ENCODE measurements at places on chromosomes 2 and 18.

GRCh38 chr2:11043245-11043644 lies 112.0 kb upstream of the SLC66A3 start:
- DNase-seq: no peak

- no peak for DNase-seq
Observed at GRCh38 chr2:240788482-240788881, 31.5 kb downstream of the KIF1A start.

GRCh38 chr2:62176801-62177200 lies 19.1 kb upstream of the B3GNT2 start:
- no peak for DNase-seq

DNA sequence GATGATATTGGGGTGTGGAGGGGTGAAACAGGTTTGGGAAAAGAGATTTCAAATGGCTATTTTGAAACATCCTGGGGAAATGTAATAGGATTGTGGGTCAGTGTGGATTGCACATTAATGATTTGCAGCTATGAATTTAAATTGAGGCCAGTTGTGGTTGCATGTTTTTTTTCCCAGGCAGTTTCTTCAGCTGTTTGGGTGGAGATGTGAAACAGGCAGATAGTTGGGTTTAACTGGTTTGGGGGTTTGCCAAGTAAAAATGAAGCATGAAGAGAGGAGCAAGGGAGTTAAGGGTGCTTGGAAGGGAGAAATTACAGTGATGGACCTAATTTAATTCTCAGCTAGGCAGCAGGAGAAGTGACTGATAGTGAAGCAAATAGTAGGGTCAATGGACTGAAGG lies 16.8 kb downstream of the GPD2 start:
- peak; percentile 74 for DNase-seq

- no peak for DNase-seq
Observed at GRCh38 chr2:68775272-68775842, 40.7 kb downstream of the ARHGAP25 start.

DNA sequence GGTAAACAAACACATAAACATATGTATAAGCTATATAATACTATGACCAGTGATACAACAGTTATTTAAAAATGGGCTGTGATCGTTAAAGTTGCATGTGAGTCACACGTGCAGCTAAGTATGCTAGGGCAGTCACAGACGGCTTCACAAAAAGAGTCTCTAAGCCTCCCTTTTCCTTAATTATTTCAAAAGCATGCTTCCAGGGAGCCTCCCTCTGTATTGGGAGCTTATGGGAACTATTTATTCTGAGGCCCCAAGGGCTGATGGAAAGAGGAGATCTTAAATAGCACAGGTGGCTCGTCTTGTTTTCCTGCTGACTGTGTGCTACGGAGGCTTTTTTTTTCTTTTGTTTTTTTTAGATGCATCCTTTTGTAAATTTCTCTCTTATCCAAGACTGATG lies 94.3 kb downstream of the ADCYAP1 start:
- no peak for DNase-seq

DNA sequence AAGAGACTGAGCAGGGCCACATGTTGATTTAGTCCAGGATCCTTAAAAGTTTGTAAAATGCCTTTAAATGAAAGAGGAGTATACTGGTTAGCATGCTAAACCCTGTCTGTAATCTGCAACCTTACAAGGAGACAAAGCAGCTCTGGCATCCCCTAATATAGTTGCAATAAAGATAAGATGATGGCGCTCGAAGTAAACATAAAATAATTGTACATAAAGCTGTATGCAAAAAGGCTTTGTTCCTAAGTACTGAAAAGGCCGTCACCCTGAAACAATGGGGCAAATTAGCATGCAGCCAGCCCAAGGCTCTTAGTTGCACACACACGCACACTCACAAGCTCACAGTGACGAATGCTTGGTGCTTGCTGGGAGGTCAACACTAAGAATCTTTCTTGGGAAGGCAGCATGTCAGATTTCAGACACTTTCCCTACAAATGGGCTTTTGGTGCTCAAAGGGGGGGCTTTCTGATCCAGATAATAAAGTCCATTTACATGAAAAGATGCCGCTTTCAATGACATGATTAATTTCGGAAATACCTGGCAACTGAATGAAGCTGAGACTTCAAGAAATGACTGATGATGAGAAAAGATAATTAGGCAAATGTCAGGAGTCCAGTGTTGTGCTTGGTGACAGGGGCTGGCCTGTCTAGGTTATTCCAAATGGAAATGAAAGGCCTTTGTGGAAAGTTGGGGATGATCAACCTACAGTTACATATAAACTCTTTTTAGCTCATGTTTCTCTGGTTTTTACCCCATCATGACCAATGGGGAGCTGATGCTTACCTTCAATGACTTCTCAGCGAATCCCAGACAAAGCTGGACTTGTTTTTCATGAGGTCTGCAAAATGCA lies 370.3 kb downstream of the MEIS1 start:
- DNase-seq: no peak

GRCh38 chr2:69847068-69847828 lies 17.8 kb downstream of the GMCL1 start:
- no peak for DNase-seq

DNA sequence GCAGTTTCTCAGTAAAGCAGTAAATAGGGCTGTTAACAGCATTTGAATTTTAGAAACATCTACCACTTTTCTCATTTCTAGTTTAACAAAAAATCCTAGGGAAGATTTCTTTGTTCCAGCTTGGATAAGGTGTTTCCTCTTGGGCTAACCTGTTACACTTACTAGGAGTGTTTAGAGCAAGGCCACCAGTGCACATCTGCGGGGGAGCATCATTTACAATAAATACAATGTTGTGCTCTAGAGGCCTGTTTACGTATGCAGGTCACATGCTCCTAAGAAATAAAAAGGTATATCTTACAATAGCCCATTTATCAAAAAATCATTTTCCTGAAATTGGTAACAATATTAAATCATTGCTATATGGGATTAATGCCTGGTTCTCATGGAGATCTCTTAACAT lies 8.1 kb downstream of the ZNF638 start:
- no peak for DNase-seq

GRCh38 chr2:71926089-71926447 lies 221.6 kb downstream of the CYP26B1 start:
- no peak for DNase-seq

DNA sequence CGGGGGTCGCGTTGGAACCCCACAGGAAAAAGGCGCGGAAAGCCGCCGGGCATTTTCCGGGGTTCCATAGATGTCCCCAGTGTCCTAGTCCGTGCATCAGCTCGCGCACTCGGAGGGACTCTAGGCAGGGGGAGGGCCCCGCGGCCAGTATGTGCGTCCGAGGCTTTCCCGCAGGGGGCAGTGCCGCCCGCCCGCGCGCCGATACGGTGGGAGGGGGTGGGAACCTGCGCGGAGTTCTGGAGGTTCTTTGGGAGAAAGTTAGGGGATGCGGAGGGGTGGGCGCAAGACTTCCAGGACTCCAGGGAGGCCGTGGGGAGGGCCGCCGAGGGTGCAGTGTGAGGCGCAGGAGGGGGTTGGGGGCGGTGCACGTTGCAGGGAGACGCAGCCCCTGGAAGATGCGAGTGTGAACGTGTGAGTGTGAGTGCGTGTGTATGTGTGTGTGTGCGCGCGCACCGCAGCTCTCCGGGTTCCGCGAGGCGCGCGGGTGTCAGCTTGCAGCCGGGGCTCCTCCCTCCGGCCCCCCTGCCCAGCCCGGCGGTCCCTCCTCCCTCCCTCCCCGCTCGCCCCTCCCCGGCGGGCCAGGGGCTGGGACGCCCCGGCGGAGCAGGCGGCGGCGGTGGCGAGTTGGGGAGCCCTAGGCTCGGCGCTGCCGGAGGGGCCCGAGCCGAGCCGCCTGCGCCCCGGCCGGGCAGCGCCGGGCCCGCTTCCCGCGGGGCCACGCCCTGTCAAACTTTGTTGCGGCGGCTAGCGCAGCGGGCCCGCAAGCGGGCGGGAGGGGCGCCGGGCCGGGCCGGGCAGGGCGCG lies at the start of gene TCF7L1:
Gene TCF7L1, plus strand, starts transcription at position 559 of the 804 bp plus-strand sequence. CDS start 293 bp downstream, outside the sequence.
- DNase-seq: peak; percentile 62

GRCh38 chr2:113867571-113867970 lies 22.3 kb upstream of the ACTR3 start:
- no peak for DNase-seq

GRCh38 chr2:181785691-181786344 lies 105.5 kb upstream of the NEUROD1 start:
- peak; percentile 83 for DNase-seq

- no peak for DNase-seq
Observed at GRCh38 chr2:158199928-158200650, 98.4 kb downstream of the UPP2 start.

GRCh38 chr18:9665314-9665713 lies 42.8 kb upstream of the RAB31 start:
- DNase-seq: no peak
